ENCODE measurements at places on chromosomes 3 and 15.

- DNase-seq, result peak; percentile 53
Observed at GRCh38 chr3:36959821-36960220, 15.0 kb upstream of the TRANK1 start.

- no peak for DNase-seq
Observed at GRCh38 chr3:65829228-65829627, 209.5 kb downstream of the MAGI1 start.

DNA sequence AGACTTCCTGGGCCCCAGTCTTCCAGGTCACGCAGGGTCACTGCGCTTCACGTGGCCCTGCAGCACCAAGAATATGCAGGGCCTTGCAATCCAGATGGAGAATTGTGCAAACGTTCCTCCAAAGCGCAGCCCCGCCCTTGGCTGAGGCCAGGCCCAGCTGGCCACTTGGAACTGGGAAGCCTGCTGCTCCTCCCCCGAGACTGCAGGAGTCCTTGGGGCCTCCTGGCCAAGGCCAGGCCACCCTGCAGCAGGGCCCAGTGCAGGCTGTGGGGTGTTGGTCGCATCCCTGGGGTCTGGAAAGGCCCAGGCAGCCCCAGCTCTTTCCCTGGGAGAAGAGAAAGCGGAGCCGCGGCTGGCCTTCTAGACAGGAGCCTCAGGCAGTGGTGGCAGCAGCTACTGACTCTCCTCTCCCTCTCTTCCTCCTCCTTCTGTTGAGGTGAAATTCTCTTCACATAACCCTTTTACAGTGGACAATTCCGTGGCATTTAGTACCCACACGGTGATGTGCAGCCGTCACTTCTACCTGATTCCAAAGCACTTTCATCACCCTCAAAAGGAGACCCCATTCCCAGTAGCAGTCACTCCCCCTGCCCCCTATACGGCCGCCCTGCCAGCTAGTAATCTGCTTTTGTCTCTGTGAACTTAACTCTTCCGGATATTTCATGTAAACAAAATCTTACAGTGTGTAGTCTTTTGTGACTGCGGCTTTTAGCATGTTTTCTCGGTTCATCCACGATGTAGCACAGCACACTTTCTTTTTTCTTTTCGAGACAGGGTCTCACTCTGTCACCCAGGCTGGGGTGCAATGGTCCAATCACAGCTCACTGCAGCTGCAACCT lies 103.9 kb downstream of the TMEM266 start:
- DNase-seq, result no peak

DNA sequence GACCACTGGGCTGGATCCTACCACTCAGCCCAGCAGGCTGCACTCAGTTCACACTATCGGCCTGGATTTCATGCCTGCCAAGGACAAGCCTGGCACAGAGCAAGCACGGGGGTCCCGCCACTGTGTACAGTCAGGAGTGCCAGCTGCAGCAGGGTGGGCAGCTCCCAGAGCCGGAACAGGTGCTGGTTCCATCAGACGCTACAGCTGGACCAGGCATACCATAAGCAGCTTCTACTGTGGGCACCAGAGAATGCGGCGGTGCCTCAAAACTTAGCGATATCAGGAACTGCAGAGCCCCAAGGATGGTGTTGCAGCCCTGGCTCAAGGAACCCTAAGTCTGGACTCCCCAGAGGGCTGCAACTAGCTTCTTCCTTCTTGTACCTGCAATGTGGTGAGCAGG lies 124.8 kb downstream of the BCHE start:
- DNase-seq, result no peak

DNA sequence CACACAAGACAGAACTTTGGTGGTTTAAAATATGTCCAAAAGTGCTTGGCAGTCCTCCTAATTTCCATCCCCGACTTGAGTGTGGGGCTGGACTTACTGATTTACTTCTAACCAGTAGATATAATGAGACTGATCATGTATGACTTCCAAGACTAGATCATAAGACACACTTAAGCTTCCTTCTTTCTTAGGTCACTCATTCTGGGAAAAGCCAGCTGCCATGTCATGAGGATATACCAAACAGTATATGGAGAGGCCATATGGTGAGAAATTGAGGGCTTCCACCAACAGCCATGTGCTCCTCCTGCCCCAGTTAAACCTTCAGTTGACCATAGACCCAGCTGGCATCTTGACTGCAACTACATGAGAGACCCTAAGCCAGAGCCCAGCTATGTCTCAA lies 282.8 kb upstream of the PROK2 start:
- no peak for DNase-seq

DNA sequence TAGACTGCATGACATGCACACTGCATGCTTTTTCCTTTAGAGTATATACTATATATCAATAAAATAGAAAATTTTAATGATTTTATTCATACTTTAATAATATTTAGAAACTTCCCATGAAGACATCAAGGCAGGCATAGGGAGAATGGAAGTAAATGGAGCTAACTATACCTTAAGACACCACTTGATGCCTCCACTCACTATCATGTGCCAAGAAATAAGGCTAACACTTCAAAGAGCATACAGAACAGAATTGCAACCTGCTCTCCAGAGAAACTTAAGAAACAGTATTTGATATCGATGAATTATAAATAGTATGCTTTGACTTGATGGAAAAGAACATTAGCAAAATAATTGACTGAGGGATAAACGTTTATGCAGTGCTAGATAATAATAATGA lies 192.6 kb upstream of the MBNL1 start:
- DNase-seq, result no peak

Measured in foreskin keratinocyte (primary cell).